ENCODE measurements at places on chromosomes 6 and 20.

DNA sequence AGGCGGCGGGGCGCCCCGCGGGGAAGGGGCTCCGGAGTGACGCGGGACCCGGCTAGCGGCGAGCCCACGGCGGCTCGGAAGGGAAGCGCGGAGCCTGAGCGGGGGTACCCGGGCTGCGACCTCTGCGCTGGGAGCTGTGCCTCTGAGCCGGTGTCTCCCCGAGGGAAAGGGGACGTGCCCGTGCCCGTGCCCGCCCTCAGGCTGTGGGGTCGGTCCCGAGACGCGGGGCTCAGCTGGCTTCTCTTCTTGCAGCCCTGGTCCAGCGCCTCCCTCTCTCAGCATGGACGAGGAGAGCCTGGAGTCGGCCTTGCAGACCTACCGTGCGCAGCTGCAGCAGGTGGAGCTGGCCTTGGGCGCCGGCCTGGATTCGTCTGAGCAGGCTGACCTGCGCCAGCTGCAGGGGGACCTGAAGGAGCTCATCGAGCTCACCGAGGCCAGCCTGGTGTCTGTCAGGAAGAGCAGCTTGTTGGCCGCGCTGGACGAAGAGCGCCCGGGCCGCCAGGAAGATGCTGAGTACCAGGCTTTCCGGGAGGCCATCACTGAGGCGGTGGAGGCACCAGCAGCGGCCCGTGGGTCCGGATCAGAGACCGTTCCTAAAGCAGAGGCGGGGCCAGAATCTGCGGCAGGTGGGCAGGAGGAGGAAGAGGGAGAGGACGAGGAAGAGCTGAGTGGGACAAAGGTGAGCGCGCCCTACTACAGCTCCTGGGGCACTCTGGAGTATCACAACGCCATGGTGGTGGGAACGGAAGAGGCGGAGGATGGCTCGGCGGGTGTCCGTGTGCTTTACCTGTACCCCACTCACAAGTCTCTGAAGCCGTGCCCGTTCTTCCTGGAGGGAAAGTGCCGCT lies 686 bp downstream of the ZGPAT start:
- no peak for DNase-seq

- no peak for DNase-seq
Observed at GRCh38 chr6:114342826-114343781, at the start of gene HS3ST5. Gene HS3ST5, minus strand, starts transcription at chr6:114343023. Its CDS starts 280,178 bp downstream, at chr6:114062845.

DNA sequence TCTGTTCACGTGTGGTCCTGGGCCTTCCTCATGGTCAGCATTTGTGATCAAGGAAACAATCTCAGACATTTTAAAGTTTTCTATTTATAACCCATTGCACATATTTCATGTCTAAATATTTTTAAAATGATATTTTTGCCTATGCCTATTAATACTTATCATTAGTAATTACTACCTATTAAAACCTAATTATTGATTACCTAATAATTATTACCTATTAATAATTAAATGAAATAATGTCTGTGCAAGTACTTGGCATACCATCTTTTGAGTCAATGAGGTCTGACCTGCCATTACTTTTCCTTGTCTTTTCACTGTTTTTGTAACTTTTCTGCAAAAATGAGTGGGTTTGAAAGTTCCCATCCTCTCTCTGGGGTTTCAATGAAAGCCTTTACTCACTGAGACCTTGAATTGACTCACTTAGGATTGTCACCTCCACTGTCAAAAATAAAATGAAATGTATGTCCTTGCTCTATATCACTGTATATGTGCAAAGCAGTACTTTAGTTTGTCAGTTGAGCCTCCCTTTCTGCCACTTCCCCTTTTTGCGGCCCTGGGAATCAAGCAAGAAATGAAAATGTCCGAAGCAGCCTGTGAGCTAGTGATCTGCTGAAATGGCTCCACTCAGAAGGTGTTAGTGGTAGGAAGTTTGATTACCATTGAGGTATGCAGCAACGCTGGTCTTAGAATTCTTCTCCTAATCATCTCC lies 87.8 kb downstream of the L3MBTL3 start:
- no peak for DNase-seq

DNA sequence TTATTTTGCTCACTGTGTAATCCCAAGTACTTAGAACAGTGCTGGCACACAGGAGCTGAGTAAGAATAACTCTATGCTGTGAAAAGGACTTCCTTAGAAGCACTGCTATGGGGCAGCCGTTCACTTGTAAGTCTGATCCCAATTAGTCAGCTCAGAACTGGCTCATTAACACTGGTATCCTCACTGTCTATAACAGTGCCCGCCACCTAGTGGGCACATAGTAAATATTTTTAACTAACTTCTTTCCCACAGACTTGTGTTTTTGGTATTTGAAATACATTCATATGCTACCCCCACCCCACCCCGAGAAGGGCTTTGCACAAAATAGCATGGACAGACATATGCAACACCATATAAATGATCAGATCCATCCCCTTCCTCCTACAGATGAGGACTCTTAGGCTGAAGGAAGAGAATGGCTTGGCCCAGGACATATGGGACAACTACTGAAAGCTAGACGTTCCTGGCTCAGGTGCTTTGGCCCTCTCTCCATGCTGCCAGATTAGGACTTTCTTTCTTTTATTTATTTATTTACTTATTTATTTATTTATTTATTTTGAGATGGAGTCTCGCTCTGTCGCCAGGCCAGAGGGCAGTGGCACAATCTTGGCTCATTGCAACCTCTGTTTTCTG lies 47.1 kb downstream of the DST start:
- DNase-seq, result no peak

DNA sequence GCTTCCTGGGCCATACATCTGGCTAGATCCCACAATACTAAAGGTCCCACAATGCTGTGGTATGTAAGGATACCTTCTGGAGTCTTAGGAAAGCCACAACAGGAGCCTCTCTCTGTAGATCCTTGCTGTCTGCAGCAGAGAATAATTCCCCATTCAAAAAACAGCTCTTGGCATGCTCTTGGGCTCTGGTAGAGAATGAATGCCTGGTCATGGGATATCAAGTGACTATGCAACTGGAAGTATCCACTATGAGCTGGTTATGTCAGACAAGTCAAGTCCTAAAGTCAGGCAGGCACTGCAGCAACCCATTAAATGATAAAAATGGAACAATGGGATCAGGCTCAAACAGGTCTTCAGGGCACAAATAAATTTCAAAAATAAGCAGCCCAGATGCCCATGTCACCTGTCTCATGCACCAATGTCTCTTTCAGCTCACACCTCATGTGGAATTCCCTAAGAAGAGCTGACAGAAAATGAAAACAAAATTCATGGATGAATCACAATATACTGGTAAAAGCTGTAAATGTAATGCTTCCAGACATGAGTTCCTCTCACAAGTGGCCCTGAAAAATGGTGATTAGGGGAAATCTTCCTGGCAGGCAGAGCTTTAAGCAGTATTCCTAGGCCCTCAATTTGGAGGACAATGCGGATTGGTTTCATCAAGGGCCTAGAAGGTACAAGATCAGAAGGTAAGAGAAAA lies 4.3 kb downstream of the AK9 start:
- no peak for DNase-seq

DNA sequence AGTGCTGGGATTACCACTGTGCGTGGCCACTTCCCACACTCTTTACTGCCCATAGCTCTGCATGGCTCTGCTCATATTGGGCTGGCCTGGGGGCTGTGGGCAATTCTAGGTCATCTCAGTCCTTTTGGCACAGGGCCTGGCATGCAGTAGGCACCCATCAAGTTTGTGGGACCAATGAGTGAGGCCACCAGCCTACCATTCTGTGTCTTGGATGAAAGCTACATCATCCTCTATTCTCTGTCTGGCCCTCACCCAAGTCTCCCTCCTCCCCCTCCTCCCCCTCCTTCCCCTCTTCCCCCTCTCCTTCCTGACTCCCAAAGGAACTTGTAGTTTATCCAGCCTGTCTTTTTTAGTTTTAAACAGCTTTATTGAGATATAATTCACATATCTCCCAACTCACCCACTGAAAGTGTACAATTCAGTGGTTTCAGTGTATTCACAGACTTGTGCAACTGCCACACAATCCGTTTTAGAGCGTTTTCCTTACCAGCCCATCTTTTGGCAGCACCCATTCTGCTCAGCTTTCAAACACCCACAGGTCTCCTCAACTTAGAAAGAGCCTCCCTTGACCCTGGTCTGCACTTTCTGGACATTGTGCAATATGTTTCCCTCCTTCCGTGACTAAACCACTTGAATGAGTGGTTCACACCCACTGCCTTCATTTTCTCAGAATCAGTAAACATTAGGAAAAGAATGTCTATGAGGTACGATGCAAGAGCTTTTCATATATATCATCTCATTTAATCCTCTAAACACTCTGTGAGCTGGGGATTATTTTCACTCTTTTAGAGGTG lies 21.5 kb upstream of the MRPS18A start:
- DNase-seq, result no peak

GRCh38 chr20:47921408-47921807 lies 136.1 kb upstream of the SULF2 start:
- DNase-seq, result no peak

DNA sequence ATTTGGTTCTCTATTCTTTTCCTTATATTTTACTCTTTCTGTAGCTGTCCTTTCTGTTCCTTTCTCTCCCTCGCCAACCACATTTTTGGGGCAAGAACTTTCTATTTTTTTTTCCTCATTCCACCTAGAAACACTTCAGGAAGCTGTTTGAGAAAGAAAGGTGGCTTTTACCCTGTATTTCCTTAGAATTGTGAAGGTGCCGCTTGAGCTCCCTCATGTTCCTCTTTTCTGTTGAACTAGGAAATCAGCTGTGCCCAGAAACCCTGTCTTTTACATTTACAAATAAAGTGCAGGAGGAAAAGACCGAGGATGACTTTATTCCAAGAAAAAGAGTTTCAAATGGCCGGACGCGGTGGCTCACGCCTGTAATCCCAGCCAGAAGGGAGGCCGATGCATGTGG lies 38.2 kb downstream of the OR2B2 start:
- DNase-seq, result no peak

- DNase-seq, result no peak
Observed at GRCh38 chr6:9140172-9140571, 704.8 kb upstream of the SLC35B3 start.

GRCh38 chr6:22827760-22828159 lies 258.4 kb downstream of the HDGFL1 start:
- DNase-seq, result no peak

DNA sequence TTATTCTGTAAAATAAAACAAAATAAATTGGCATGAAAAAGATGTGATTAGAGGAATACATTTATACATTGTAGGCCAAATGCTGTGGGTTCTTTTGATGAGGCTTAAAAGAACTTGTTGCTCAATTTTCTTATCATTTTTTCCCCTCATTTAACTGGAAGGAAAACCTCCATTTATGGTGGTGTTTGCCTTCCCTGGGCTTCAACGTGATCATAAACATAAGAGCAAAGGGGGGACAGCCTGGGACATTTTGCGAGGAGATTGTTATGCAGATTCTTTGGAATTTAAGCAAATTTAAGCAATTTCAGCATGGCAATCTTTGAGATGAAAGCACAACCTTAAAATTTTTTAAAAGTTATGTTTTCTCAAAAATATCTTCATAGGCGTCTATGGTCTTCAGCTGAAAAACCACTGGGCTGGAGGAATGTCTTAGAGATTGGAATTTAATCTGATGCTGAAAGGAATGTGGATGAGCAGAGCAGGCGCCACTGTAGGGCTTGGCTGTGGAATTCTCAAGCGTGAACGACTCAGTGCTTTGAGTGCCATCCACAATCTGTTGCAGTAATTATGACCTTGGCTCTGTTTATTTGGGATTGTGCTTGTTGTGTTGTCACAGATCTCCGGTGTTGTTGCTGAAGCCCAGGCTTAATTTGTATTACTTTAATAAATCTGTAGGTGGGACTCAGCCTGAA lies 149.4 kb upstream of the MLIP start:
- no peak for DNase-seq

DNA sequence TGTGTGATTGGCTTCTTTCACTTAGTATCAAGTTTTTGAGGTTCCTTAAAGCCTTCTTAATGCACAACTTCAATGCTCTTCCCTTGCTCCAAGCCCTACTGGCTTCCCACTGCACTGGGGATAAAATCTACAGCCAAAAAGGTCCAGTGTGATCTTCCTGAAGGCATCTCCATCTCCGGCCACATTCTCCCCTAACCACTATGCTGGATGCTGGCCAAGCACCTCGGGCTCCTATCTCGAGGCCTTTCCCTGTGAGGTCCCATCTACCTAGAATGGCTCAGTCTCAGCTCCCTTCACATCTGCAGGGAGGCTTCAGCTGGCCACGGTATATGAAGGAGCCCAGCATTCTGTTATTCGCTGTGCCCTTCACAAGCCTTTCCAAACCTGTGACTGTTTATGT lies 48.1 kb downstream of the CNKSR3 start:
- DNase-seq, result no peak

DNA sequence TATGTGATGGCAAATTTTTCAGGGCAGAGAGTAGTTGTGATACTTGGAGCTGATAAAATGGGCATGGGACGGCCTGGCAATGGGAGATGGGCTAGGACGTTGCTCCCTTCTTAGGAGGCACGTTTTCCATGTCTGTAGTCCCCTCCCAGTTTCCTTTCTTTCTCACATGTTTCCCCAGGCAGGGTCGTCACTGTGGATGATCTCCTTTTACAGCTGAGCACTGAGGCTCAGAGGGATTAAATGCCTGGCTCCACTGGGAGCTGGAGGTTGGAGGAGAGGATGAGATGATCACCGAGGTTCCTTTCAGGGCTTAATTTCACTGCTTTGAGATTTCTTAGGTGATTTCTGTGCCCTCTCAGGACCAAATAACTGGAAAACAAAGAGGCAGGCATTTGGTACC lies 136.7 kb downstream of the SOBP start:
- DNase-seq, result no peak

GRCh38 chr6:47836639-47837038 lies 54.8 kb downstream of the OPN5 start:
- no peak for DNase-seq

DNA sequence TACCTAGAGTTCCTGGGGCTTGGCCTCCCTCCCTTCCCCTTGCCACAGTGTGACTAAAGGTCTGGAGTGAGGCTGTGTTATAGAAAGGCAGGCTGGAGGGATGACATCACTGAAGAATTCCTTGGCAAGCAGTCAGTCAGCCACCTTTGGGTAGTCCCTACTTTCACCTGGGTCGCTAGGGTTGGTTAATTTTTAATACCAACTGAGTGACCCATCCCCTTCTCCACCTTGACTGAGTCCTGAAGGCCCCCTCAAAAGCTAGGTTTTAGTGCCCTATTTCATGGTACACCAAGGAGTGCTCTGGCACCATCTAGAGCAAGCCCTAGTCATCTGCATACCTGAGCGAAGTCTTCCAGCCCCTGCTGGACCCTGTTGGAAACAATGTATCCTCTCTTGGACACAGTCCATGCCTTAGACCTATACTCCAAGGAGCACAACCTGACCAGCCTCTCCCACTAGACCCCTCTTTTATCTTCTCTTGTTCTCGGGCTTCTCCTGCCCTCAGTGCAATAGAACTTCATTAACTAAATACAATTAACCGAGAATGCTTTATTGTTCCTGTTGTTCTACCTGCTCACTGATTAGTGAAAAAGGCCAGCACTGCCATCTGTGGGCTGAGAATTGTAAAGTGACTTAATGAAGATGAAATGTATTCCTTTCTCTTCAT lies 44.6 kb downstream of the RIN2 start:
- no peak for DNase-seq

- no peak for DNase-seq
Observed at GRCh38 chr20:40963505-40963845, 65.1 kb upstream of the TOP1 start.

All from brain pericyte (primary cell).